ENCODE measurements at places on chromosomes 1 and 21.
A peak's percentile ranks its signal among the peaks of the same experiment; 100 is the strongest.

DNA sequence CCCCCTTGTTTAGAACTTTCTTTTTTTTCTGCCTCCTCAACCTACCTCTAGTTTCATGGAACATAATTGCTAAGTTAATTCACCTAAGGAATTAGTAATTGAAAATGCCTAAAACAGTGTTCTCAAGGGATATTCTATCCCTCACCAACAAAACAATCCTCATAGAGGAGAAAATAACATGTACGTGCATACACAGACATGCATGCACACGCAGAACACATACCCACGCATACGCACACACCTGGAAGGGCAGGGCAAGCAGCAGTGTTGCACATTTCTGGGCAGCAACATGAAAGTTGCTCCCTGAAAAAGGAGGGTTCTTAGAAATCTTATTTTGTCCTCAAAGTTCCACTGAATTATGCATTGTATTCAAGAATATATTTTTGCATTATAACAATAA is 76.6 kb downstream of the HHAT start:
- no peak for DNase-seq

DNA sequence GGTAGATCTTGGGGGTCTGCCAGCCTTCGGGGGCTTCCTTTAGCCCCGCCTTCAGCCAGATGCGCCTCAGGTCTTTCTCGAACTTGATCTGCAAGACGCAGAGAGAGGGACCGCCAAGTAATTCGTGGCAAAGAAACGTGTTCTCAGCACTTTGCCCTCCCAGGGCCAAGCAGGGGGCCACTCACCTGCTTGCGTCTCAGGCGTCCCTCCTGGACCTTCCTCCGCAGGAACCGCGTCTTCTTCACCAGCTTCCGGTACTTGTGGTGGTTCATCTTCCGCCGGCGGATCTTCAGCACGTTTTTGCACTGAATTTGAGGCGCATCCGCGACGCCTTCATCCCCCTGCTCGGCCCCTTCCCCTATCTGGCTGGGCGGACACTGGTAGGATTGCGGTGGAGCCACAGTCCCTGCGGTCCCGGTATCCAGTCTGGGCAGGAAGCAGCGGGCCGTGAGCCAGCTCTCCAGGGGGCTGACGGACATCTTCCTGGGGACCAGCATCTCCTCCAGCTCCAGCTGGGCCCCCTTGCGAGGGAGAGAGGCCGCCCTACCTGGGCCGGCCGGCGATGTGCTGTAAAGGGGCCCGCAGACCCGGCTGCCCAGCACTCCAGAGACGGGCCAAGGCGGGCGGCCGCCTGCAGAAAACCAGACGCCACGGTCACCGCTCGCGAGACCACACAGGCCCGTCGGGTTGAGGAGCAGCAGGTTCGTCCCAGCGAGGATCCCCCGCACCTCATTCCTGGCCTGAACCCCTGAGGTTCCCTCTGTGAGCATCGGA is 1.0 kb downstream of the AURKAIP1 start:
- DNase-seq = no peak

DNA sequence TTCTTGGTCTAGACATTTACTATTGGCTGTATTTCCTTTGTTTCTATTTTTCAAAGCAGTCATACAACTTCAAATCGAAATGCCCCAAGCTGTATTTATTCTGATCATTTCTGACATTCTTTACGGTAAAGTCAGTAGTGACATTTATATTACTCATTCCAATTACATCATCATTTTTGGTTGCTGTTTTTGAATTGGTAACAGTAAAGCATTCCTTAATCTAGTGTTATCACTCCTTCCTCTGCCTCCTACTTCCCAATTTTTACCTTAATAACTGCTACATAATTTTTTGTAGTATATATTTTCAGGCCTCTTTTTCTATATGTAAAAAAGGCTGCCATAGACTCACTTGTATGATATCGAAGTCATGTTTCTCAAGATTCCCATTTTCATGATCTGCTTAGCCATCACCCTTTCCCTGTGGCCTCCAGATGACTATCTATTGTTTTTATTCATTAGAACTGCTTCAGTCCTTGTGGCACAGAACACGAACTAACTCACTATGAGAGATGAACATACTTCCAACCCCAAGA is 167.2 kb downstream of the RUNX1 start:
- no peak for DNase-seq

GRCh38 chr1:154222518-154222917 is 1.8 kb downstream of the UBAP2L start:
- DNase-seq = no peak

DNA sequence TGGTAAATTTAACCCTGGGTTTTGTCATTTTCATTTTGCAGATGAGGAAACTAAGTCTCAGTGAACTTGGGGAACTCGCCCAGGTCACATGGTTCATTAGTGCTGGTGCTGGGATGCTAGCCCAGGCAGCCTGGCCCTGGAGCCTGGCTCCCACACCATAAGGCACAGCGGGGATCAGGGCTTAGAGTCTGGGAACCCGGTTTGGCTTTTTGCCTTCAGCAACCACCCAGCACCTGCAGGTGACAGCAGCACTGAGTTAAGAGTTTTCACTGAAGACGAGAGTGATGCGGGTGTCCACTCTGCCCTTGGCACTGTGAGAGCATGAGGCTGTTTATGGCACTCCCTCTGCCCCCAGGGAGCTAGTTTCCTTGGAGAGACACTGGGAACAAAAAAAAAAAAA is 18.4 kb upstream of the CD101 start:
- DNase-seq = no peak

DNA sequence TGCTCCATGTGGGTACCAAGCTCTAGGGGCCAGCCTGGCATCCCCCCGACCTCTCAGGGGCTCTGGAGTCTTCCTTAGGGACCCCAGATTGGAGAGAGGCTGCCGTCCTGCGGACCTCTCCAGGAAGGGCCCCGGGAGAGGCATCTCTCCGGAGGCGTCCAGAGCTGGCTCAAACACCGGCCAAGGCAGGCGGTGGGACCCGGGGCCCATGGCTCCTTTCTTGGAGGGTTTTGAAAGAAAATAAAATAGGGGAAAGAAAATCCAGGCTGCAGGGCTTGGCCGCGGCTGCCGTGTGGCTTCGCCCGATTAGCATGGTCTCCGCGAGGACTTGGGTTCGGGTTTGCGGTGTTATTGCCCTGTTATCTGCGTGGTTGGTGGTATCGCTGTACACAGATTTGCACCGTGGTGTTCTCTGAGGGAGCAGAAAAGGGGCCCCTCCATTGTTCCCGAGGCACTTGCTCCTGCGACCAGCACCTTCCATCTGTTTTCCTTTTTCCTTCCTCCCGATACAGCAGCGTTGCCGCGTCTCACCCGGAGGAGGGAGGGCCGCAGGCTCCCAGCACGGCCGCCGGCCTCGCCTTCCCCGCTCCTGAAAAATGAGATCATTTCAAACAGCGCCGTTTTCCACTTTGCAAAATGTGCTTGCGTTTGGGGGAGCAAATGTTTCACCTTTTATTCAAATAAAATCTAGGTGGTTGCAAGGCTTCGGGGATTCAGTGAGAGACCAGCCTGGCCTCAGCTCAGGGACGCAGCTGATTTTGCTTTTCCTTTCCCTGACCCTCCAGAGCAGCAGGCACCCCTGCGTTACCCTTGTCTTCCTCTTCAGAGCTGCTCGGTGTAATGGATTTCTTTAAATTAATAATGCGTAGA is 86.3 kb downstream of the PRDM16 start:
- no peak for DNase-seq

GRCh38 chr1:9984253-9984652 is 12.8 kb upstream of the RBP7 start:
- no peak for DNase-seq

DNA sequence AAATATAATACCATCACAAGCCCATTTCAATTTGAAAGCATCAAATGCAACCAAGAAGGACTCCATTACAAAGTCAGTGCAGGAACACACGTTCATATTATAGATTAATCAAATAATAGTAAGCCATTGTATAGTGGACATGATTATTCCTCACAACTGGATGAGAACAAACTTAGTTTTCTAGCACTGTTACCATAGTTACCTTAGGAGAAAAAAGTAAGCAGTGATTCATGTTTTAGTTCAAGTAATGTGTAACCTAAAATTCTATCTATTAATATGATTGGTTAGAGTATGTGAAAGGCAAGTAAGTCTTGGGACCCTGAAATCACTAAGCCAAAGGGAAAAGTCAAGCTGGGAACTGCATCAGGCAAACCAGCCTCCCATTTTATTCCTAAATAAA is 15.2 kb downstream of the SSX2IP start:
- no peak for DNase-seq

- DNase-seq = no peak
These were observed 77.7 kb downstream of the GRIK3 start for GRCh38 chr1:36956570-36956969.

DNA sequence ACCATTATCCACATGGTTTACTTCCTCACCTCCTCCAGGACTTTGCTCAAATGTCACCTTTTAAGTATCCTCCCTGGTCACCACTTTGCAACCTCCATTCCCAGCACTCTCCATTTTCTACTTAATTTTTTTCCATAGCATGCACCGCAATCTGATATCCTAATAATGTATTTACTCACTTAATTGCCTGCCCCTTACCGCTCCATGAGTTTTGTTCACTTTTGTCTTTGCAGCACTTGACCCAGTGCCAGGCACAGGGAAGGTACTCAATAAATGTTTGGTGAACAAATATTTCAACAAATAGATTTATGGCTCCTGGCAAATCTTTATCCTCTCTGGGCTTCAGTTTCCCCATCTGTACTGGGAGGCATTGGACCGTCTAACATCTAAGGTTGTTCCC is 53.6 kb downstream of the UBE2T start:
- no peak for DNase-seq

DNA sequence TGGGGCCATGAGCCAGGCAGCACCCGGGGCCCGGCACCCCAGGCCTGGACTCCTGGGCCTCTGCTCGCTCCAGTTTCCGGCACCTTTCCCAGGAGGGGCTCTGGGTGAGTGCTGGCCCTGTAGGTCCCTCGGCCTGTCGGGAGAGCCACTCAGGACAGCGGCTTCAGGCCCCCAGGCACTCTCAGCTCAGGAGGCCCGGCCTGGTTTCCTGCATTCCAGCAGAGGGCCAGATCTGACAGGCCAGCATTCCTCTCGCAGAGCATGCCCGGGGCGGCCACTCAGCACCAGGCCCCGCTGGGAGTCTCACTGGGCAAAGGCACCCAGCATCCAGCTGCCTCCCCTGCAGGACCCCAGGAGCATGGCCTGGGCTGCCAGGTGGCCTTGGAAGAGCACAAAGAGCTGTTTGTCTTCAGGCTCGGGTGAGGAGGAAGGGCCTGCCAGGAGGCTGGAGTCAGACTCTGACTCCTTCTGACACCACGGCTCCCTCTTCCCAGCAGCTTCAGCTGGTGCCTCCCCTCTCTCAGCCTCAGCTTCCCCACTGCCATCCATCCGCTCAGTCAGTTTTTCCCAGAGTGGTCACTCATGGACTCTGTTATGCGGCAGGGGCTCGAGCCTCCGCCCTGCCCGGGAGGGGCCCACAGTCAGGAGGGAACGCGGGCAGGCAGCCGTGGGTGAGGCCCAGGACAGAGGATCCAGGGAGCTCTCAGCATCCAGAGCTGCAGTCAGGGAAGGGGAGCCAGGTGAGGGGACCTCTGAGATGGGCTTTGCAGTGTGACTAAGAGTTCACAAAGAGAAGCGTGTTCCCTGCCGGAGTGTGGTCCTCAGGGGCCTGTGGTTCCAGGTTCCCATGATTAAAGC is 51.7 kb downstream of the WNT9A start:
- DNase-seq = peak; percentile 45

DNA sequence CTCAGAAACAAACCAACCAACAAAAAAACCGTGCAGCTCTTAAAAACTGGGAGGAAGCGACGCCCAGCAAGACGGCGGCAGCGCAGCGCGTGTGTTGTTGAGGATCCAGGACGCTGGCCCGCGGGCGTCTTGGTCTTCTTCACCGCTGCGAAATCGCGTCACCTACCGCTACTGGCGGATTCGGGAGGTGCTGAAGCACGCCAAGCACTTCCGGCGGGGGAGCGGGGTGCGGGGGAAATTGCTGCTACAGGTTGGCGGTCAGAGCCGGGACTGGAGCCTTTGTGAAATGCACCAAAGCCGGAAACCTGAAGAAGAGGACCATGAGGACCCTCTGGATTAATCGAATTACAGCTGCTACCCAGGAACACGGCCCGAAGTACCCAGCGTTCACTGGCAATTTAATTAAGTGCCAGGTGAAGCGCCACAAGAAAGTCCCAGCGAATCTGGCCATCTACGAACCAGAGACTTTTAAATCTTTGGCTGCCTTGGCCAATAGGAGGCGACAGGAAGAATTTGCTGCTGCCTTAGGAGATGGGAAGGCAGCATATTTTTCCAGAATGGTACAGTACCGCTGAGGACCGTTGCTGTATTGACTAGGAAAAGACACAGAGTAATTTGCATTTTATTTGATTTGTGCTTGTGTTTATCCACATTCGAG is 11.9 kb upstream of the RIPPLY3 start:
- no peak for DNase-seq

- no peak for DNase-seq
These were observed 48.8 kb downstream of the DUSP10 start for GRCh38 chr1:221693087-221693486.

GRCh38 chr1:188641566-188642211 is 1812.9 kb downstream of the PLA2G4A start:
- DNase-seq = no peak

- DNase-seq = no peak
These were observed 552 bp upstream of the ZNF691 start for GRCh38 chr1:42845866-42846256.
